ENCODE measurements at places on chromosomes 6 and 20.
A peak's percentile ranks its signal among the peaks of the same experiment; 100 is the strongest.

- DNase-seq, result no peak
Observed at GRCh38 chr6:89430201-89430962, 2.6 kb upstream of the ANKRD6 start.

DNA sequence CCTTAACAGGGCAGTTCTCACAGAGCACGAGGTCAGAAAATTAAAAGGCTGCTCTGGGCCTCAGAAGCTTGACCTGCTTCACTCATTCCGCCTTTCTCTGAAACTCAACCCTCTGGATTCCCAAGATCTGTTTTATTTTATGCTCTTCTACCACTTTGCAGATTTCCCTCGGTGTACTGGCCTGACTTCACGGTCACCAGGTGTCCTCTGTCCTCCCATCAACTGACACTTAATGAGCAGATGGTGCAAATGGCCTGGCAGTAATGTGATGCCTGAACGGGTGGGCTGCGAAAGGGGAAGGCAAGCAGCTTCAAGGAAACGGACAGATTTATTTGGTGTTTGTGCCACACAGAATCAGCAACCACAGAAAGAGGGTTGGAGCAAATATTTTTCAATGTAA, 169.7 kb upstream of the TFAP2D start:
- no peak for DNase-seq

- no peak for DNase-seq
Observed at GRCh38 chr6:165967810-165968407, 199.7 kb downstream of the TBXT start.

- DNase-seq, result no peak
Observed at GRCh38 chr20:23222531-23223200, 127.9 kb upstream of the NXT1 start.

GRCh38 chr6:79077715-79078074, 359 bp downstream of the PHIP start:
- DNase-seq, result peak; percentile 50

DNA sequence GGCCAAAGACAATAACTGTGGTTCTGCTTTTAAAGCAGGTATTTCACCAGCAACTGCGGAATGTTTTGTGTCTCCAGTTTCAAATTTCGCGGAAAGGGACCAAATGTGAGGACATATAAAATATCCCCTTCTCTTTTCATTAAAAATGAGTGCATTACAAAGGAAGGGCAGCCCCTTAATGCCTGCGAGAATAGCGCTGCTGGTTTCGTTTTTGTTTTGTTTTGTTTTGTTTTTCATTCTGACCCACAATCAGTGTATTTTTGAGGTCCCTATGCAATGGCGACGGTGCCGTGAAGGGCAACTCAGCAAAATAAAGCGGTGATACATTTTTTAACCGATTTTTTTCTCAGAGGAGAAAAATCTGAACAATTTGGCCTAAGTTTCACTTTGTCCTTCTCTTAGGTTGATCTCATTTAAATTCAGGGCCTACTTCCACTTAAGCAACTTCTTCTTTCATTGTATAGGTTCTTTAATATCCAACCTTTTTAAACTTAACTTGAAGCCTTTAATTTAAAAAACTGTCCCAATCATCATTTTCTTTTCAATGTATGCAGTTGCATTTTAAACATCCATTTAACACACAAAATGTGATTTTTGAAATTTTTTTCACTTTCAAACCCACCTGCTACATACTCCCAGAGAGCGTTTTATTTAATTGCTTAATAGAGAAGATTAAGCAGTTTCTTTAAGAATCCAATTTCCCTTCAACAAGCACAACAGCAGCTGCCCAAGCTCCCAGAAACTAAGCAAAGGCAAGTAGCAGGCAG, 2.9 kb upstream of the HIVEP2 start:
- DNase-seq, result peak; percentile 44

GRCh38 chr20:34449674-34450592, 66.3 kb upstream of the DYNLRB1 start:
- DNase-seq, result no peak

- DNase-seq, result no peak
Observed at GRCh38 chr6:87701344-87701675, 723 bp downstream of the AKIRIN2 start.

- DNase-seq, result no peak
Observed at GRCh38 chr6:127776320-127776719, 124.5 kb downstream of the THEMIS start.

GRCh38 chr6:169702840-169703246, 917 bp downstream of the C6orf120 start:
- DNase-seq, result peak; percentile 56

- no peak for DNase-seq
Observed at GRCh38 chr6:73024598-73024997, 200.7 kb downstream of the KHDC1L start.

DNA sequence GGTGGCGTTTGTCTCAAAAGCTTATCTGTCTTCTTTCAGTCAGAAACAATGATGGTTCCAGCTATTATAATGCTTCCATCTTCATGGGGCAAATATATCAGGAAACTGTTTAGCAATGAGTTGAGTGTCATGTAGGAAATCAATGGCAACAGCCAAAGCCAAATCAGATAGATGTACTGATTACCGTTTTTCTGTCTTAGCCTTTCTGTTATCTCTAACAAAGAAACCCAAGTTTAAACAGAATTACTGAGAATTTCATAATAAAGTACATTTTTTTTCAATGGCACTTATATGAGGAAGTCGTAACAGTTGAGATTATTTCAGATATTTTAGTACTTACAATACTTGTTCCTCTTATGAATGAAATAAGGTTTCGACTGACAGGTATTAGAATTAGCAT, 1.2 kb downstream of the NOX3 start:
- DNase-seq, result no peak

DNA sequence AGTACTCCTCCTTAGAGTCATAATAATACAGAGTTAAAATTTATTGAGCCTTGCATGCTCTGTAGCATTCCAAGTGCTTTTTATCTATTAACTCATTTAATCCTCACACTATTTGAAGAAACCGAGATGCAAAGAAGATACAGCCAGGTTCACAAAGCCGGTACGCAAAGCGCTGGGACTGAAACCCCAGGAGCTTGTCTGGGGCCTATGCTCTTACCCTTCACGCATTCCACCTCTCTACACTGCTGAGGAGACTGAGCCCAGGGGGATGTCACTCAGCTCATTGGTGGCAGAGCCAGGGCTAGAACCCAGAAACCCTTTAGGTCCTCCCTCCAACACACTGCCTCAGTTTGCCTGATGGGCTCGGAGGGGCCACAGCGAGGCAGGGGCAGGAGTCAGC, 19.7 kb upstream of the MRPS18A start:
- DNase-seq, result no peak

DNA sequence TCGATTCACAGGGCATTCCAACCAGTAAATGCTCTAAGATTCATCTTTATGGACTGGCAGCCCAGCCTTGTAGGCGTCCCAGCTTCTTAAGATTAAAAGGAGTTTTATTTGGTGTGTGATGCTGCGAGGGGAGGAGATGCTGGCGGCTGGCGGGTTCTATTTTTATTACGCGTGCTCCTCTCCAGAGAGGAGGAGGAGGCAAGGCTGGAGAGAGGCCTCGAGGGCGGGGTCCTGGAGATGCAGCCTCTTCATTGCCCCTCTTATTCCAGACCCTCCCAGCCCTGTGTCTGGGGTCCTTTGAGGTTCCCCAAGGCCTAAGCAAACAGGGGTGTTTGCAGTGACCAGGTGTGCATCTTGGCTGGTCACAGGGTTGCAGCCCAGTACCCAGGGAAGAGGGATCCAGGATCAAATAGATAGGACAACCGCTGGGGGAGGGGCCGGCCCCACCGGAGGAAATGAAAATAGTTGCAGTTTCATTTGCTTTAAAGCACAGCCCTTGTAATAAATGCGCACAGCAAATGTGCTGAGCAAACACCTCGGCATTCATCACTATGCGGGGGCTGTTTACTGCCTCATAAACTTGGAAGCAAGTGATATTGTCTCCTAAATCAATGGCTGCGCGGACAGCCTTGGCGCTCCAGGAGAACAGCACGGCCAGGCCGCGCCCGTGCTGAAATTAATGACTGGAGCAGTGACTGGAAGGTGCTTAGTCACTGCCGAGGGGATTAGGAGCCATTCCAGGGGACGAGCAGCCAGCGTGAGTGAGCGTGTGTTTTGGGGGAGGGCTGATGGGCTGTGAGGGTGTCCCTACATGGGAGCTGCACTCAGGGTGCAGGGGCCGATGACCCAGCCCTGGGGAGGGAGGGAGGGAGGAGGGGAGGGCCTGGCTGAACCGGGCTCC, 83.0 kb downstream of the TMEM242 start:
- DNase-seq, result no peak

All from activated naive CD8-positive, alpha-beta T cell treated with anti-CD3 and anti-CD28 coated beads for 36 hours (primary cell).